RWPE2 (cell line): ENCODE measurements at places on chromosomes 12 and 14.

GRCh38 chr14:52902971-52903619, 47.8 kb downstream of the FERMT2 start:
- no peaks in the 10 kb centered on the region for H3K27me3 ChIP-seq
- no peak for DNase-seq
- H3K4me1 ChIP-seq, result peaks cover 76% of the 10 kb centered on the region
- no peak overlapping the region for H3K4me3 ChIP-seq
- H3K27ac ChIP-seq, result peak overlapping the region; percentile 96

DNA sequence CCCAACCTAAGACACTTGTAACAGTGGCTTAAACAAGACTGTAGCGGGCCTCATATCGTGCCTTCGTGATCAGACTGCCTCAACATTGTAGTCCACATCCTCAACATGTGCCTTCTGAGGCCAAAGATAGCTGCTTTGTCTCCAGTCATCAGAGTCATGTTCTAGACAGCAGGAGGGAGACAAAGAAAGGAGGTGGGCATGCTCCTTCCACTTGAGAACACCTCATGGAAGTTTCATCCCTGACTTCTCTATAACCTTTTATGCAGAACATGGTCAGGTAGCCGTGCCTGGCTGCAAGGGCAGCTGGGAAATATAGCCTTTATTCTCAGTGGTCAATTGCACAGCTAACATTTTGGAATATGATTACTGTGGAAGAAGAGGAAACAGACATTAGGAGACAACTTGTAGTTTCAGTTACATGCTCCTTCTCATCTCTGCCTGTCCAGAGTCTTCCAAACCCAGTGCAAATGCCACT, 25.3 kb upstream of the DHRS2 start:
- no peak for DNase-seq
- H3K4me3 ChIP-seq, result no peak overlapping the region
- peaks cover 36% of the 10 kb centered on the region for H3K27me3 ChIP-seq
- no peaks in the 10 kb centered on the region for H3K36me3 ChIP-seq
- H3K4me1 ChIP-seq, result no peaks in the 10 kb centered on the region

DNA sequence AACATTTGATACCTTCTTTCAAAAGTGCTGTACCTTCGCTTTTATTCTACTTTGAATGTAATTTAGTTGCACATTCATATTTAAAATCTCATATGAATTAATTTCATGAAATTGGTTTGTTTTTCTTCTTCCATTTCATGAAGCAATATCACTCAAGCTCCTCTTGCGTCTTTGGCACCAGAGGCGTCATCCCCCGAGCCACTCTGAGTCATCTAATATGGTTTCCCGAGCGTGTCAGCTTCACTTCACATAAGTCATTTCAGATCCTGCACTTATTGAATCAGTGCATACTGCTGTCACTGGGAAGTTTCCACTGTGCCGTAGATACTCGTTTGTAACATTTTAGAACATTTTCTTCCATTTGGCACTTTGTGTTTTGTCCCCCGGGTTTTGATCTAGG, 105.6 kb downstream of the SLC25A47 start:
- H3K27ac ChIP-seq, result no peak overlapping the region
- H3K27me3 ChIP-seq, result no peaks in the 10 kb centered on the region
- no peak overlapping the region for H3K4me3 ChIP-seq
- no peaks in the 10 kb centered on the region for H3K36me3 ChIP-seq

DNA sequence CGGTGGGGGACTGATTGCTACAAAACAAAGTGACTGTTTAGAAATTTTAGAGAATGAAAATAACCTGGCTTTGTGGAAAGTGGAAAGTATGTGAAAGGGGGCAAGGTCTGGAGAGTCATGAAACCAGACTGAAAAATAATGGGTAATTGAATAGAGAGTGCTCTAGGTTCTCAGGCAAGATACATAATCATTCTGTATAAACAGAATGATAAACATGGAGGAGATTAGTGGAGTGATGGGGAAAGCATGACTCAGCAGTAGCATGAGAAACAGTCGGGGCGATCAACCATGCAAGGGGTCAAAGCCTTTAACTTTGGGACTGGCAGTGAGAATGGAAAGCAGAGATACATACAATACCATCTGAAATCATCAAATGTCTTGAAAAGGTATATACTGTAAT, 332.5 kb downstream of the CCER1 start:
- peaks cover 5% of the 10 kb centered on the region for H3K4me1 ChIP-seq
- no peaks in the 10 kb centered on the region for H3K27me3 ChIP-seq
- no peaks in the 10 kb centered on the region for H3K36me3 ChIP-seq
- no peak overlapping the region for H3K4me3 ChIP-seq

DNA sequence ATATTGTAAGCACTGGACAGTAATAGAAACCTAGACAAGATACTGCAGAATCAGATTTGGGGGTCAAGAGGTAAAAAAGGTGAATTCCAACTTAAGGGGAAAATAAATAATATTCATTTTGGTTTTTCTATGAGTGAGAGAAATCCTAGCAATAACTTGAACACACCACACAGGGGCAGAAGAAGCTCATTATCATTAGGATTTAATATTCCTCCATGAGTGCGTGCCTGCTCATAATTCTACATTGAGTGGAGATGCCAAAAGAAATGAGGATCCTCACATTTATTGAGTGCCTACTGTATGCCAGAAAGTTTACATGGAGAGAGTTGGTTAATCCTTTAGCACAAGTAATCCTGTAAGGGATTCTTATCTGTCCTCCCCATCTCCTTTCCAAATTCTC, 40.5 kb upstream of the C14orf132 start:
- H3K4me3 ChIP-seq, result no peak overlapping the region
- H3K27ac ChIP-seq, result no peak overlapping the region
- no peaks in the 10 kb centered on the region for H3K36me3 ChIP-seq

GRCh38 chr12:48183876-48184548, 568 bp downstream of the CCDC184 start:
- H3K27ac ChIP-seq, result no peak overlapping the region
- H3K4me1 ChIP-seq, result no peaks in the 10 kb centered on the region
- DNase-seq, result no peak
- peak overlapping the region; percentile 29 for H3K4me3 ChIP-seq

DNA sequence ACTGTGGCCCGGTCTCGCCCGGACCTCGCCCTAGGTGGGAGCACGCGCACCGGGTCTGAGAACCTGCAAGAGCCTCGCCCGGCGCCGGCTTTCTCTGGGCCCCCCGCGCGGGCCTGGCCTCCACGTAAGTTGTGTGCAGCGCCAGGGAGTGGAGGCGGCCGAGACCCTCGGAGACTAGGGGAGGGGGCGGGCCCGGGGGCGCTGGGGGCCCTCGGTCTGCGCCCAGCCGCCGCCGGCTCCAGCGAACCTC, 183 bp upstream of the PRMT8 start:
- no peaks in the 10 kb centered on the region for H3K36me3 ChIP-seq
- no peak for DNase-seq
- no peak overlapping the region for H3K27ac ChIP-seq

- peak overlapping the region; percentile 92 for H3K27ac ChIP-seq
- H3K27me3 ChIP-seq, result no peaks in the 10 kb centered on the region
- no peak overlapping the region for H3K4me3 ChIP-seq
These were observed 39.7 kb upstream of the EML1 start for GRCh38 chr14:99753225-99754140.

- no peak for DNase-seq
- no peak overlapping the region for H3K27ac ChIP-seq
- no peaks in the 10 kb centered on the region for H3K36me3 ChIP-seq
- H3K4me1 ChIP-seq, result no peaks in the 10 kb centered on the region
These were observed 312.1 kb downstream of the SEC23A start for GRCh38 chr14:38790916-38791315.

DNA sequence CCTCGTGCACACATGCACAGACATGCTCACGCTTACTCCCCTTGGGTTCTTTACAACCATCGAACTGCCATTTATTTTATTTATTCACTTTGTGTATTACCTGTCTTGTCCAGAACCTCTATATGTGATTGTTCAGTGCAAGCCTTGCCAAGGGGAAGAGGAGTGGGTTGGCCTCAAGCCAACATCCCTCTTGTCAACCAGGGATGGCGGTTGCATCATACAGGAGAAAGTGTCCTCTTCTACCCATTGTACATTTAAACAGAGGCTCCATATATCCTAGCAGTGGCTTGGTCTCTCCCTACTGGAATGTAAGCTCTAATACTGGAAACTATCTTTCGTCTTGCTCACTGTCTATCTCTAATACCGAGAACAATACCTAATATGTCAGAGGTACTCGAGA, 108.4 kb downstream of the C12orf42 start:
- DNase-seq, result no peak
- H3K27me3 ChIP-seq, result no peaks in the 10 kb centered on the region
- H3K36me3 ChIP-seq, result no peaks in the 10 kb centered on the region
- no peak overlapping the region for H3K27ac ChIP-seq

GRCh38 chr12:67137256-67137655, 131.9 kb upstream of the CAND1 start:
- no peaks in the 10 kb centered on the region for H3K27me3 ChIP-seq
- H3K27ac ChIP-seq, result no peak overlapping the region
- no peak for DNase-seq
- H3K4me3 ChIP-seq, result no peak overlapping the region

DNA sequence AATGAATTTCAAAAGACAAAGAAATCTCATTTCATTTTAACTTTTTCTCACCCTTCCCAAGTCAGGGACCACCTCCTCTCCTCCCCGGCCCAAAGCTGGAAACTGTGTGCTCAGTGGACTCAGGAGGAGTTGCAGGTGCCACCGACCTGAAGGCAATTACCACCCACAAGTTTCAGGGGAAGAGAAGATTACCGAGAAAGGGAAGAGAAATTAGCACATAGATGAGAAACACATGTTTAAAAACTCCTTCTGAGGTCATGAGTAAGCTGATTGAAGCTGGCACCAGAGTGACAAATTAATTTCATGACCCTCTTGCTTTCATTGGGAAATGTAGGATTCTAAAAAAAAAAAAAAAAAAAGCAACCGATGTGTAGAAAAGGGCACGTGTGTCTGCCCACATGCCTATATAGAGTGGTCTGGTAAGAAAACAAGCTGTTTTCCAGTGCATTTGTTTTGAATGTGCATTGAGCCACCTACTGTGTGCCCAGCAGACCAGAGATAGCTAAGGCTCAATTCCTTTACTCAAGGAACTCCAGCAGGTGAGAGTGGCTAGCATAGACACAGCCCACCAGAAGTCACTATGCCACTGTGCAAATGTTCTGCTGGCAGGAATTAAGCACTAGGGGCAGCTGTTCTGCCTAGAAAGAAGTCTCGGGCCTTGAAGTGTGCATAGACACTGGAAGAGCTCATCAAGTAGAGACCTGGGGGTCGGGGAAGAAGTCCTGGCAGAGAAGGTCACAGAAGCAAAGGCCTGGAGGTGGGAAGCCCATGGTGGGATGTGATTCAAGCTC, 30.5 kb downstream of the DPF3 start:
- H3K4me1 ChIP-seq, result no peaks in the 10 kb centered on the region
- peaks cover 12% of the 10 kb centered on the region for H3K27me3 ChIP-seq
- H3K4me3 ChIP-seq, result no peak overlapping the region
- no peaks in the 10 kb centered on the region for H3K36me3 ChIP-seq
- no peak overlapping the region for H3K27ac ChIP-seq

- DNase-seq, result no peak
- no peaks in the 10 kb centered on the region for H3K27me3 ChIP-seq
- no peak within 1 kb of the TSS for H3K27ac ChIP-seq
- H3K36me3 ChIP-seq, result no peaks in the 10 kb centered on the region
- H3K4me3 ChIP-seq, result no peak within 1 kb of the TSS
These were observed at the start of gene HNF1A for GRCh38 chr12:120978296-120979219. TSS of gene HNF1A (plus strand) at chr12:120978543. CDS start at chr12:120978769, 226 bp downstream.

- no peaks in the 10 kb centered on the region for H3K4me1 ChIP-seq
- no peak overlapping the region for H3K27ac ChIP-seq
- no peaks in the 10 kb centered on the region for H3K27me3 ChIP-seq
- DNase-seq, result no peak
These were observed 5.8 kb downstream of the ADCK1 start for GRCh38 chr14:77805706-77806105.

- no peak overlapping the region for H3K27ac ChIP-seq
- no peaks in the 10 kb centered on the region for H3K36me3 ChIP-seq
- no peak for DNase-seq
- H3K4me3 ChIP-seq, result no peak overlapping the region
- peaks cover 11% of the 10 kb centered on the region for H3K4me1 ChIP-seq
These were observed 133.2 kb downstream of the ANO4 start for GRCh38 chr12:100927826-100928225.

GRCh38 chr12:6914246-6914946, at the start of gene ENO2:
TSS of gene ENO2 (plus strand) at chr12:6914580. CDS start at chr12:6915833, 1,253 bp downstream.
- H3K27me3 ChIP-seq, result no peaks in the 10 kb centered on the region
- H3K4me3 ChIP-seq, result peak within 1 kb of the TSS; percentile 59
- peak within 1 kb of the TSS; percentile 14 for H3K27ac ChIP-seq
- H3K4me1 ChIP-seq, result peaks cover 3% of the 10 kb centered on the region

- peaks cover 9% of the 10 kb centered on the region for H3K4me1 ChIP-seq
- DNase-seq, result no peak
- H3K27ac ChIP-seq, result no peak overlapping the region
- H3K4me3 ChIP-seq, result no peak overlapping the region
These were observed 175.8 kb downstream of the FOXN3 start for GRCh38 chr14:89241257-89241656.

DNA sequence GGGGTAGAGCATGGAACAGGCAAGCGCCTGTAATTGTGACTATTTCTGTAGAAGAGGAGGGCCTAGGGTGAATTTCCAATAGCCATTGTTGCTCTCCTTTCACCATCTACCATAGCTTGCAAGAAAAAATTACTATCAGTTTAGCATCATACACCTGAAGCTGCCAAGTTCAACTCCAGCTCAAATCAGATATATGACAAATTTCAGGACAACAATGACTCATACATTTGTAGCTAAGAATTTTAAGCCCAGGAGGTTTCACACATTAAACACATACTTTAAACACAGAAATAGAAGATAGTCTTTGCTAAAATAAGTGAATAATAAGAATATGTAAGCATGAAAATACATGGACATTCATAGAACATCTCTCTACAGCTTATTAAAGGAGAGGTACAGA, 17.6 kb upstream of the G2E3 start:
- H3K36me3 ChIP-seq, result no peaks in the 10 kb centered on the region
- H3K27me3 ChIP-seq, result peaks cover 7% of the 10 kb centered on the region
- H3K27ac ChIP-seq, result no peak overlapping the region
- no peak for DNase-seq
- H3K4me1 ChIP-seq, result no peaks in the 10 kb centered on the region

DNA sequence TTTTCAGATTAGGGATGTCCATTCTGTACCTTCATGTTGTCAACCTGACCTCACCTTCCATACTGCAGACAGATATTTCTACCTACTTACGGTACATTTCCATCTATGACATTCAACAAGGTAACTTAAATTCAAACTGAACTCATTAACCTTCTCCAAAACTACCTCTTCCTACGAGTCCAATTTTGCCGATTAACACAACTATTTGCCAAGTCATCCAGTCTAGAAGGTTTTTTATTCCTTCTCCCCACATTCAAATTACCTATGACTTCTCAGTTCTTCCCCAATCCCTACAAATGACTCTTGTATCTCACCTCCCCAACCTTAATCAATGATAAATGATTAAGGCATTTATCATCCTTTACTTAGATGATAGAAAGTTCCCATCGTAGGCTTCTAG, 23.6 kb downstream of the SPTSSA start:
- peaks cover 29% of the 10 kb centered on the region for H3K36me3 ChIP-seq
- no peak overlapping the region for H3K27ac ChIP-seq
- no peaks in the 10 kb centered on the region for H3K27me3 ChIP-seq
- no peak overlapping the region for H3K4me3 ChIP-seq
